ENCODE measurements at places on chromosomes 13 and 19.

DNA sequence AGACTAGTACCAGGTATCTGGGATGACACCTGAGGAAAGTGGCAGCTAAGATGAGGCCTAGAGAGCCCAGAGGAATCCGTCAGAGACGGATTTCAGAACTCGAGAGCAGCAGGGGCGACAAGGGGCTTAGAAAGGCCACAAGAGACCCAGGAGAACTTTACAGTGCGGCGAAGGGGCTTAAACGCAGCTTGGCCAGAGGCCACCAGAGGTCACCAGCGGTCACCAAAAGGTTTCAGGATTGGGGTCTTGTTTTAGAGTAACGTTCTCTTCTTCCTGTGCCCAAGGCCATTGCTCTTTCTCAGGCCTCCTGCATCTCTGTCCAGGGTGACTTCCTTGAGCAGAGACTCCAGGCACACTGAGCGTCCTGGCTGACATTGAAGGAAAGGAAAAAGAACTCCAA is 2.2 kb downstream of the ZSCAN22 start:
- DNase-seq, result no peak

DNA sequence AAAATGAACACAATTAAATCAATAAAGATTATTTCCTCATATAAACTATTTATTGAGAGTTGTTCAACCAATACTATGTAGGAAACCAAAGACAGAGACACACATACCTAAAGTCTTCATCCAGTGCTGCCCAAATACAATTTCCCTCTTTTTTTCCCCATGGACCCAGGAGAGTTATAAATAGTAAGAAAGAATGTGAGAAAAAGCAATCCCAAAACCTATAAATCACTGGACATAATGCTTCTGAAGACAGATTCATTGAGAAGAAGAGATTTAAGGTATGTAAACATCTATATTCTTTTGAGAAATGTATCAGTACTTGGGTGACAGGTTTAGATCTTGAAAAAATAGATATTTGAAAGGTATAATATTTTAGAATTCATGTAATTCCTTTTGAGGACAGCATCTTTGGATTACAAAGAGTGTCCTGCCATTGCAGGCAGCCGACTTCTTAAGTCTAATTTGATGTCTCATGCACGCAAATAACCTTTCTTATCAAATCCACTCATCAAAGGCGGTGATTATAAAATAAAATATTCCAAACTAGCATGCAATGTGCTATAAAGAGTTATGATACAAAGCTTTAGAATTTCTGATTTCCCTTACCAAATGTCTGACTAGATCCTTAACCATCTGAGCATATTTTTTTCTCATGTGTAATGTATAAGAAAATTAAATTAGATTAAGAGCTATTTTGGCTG is 739.4 kb downstream of the LIG4 start:
- DNase-seq, result no peak

DNA sequence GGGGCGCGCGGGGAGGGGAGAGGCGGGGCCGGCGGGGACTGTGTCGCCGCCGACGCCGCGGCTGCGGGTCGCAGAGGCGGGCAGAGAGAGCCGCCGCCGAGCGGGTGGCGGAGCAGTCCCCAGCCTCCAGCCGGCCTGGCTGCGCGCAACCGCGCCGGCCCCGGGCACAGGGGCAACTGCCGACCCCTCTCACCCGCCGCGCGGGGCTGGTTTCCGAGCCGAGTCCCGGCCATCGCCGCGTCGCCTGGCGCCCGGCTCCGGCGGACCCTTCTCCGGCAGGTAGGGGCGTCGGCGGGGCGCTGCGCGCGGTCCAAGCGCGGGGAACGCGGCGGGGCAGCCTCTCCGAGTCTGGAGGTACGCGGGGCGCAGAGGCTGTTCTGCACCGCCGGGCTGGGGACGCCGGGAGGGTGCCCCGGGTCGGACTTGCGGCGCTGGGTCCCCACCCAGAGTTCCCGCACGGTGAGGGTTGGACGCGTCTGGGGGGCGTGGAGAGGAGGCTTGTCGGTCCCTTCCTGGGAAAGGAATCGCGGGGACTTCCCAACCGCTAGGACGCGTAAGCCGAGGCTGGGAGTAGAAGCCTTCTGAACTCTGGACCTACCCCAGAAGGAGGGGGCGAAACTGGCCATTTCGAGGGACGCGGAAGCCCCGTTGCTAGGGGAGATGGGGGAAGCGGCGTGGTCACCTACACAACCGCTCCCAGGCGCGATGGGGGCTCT is 133.6 kb upstream of the MYO16 start:
- no peak for DNase-seq

GRCh38 chr13:30159446-30159839 is 147.9 kb downstream of the KATNAL1 start:
- no peak for DNase-seq

- no peak for DNase-seq
Observed at GRCh38 chr19:33392341-33393285, 19.1 kb downstream of the CEBPG start.

DNA sequence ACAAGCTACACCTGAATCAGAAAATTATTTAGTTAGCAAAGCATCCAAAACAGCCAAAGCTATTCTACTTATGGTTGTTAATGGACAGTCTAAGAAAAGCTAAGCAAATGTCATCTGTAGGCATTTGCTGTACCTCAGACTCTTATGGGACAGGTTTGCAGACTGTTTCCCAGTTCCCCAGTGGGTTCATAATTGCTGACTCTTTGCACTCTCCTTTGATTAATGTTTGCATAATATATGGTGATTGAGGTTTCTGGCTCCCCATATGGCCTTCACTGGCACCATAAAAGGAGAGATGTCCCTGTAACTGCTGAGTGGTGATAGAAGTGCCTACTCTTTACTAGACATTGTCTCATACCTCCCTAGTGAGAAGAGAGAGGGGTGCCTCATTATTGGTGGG is 142.1 kb downstream of the GPC6 start:
- no peak for DNase-seq

All from globus pallidus (tissue), 1 donor.